Midbrain (tissue), 1 donor: ENCODE measurements at places on chromosomes 2 and 18.

DNA sequence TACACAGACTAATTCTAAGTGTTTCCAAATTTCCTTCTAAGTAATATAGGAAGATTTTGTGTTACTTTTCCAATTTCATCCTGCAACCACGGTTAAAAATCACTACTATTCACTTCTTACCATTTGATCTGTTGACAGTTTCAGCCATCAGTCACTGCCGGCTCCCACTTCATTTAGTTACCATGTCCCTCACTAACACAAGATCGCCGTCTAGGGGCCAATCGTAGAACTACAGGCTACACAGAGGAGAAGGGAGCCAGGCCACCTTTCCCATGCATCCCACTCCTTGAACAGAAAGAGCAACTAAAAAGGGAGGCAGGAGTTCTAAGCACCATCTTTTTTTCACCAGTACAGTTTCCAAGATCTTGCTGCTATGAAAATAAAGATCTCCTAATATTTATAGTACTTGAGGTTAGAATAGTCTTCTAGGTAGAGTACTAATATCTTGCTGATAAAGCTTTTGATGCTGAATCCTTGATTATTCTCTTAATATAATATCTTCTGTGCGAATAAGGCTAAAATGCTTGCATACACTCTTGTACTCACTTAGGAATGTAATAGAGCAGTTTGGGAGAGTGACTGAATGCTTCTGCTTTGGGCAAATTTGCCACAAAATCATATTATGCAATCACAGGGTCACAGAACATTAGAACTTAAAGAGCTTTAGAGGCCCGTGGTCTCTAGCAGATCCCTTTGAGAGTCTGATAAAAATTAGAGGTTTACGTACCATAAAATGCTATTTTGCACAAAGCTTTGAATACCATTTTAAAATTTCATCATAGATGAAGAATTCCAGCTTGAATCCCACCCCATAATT lies 39.5 kb upstream of the CYP1B1 start:
- DNase-seq, result peak; percentile 46

DNA sequence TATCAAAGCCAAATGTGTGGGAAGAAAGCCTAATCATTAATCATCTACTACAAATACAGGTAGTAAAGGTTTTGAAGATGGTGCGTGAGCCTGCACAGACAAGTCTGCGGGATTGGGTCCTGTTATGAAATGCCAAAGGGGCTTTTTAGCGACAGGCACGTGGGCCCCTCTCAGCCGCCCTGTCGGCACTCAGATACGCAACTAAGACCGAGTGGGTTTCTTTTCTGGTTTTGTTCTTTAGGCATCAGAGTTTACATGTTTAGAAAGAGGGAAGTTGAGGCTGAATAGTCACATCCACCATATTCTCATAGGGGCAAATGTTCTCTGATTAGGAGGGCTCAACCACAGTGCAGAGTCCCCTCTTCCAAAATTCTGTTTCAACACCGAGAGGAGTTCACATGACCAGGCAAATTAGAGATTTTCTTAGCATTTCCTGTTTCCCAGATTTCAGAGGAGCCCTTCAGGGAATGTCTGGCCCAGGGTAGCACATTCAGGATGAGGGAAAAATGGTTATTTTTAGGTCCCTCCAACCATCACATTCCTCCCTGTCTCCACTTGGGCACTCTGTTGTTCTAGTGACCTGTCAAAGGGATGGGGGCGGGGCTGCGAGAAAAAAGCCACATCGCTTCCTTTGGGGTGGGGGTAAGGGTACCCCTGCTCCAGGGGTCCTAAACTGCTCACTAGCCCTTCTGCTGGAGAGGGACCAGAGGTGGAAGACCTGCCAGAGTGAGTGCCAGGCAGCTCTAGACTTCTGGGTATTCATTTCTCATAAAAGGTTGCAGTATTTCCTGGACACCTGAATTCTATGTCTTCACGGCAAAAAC lies 159.2 kb downstream of the BCL2 start:
- no peak for DNase-seq

- no peak for DNase-seq
These were observed 78.6 kb downstream of the NDUFA10 start for GRCh38 chr2:239946562-239946863.

- DNase-seq, result no peak
These were observed 157.0 kb downstream of the LDLRAD4 start for GRCh38 chr18:13375302-13376255.

- DNase-seq, result no peak
These were observed 15.2 kb downstream of the FBXO41 start for GRCh38 chr2:73268830-73269685.
